ENCODE measurements at places on chromosomes 11 and 22. TPM values are rescaled to one million over a fixed set of nuclear protein-coding genes. Genes with fewer than 3 reads are reported as not detected.
A peak's percentile ranks its signal among the peaks of the same experiment; 100 is the strongest.

DNA sequence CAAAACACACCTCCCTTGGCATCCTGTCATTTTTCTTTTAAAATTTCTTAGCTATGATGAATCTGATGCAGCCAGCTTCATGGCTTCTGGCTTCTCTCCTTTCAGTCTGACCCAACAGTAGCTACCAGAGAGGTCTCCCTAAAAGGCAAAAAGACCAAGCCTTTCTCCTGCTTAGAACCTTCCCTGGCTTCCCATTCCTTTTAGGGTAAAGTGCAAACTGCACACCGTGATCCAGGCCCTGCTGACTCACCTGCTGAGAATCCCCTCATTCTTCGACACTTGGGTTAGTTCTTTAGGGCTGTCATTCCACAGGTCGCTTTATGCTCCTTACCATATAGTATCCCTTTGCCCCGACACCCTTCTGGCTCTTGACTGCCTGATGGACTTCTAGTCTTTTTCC lies 362.4 kb downstream of the MIAT start:
- no peak for DNase-seq

DNA sequence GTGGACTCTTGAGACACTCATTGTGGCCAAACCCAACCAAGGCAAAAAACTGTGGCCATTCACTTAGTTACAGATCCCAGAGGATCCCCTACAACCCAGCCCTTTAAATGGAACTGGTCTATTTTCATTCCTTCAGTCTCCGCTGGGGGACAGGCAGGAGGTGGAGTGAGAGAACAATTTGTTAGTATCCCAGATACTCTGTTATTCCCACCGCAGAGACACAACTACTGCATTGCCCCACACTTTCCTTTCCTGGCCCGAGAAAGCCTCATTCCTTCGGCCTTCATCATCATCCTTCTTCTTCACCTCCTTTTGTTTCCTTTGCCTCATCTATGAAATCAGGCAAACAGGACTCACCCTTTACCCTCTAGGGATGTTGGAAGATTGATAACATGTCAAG lies 191.1 kb downstream of the NTM start:
- no peak for DNase-seq

DNA sequence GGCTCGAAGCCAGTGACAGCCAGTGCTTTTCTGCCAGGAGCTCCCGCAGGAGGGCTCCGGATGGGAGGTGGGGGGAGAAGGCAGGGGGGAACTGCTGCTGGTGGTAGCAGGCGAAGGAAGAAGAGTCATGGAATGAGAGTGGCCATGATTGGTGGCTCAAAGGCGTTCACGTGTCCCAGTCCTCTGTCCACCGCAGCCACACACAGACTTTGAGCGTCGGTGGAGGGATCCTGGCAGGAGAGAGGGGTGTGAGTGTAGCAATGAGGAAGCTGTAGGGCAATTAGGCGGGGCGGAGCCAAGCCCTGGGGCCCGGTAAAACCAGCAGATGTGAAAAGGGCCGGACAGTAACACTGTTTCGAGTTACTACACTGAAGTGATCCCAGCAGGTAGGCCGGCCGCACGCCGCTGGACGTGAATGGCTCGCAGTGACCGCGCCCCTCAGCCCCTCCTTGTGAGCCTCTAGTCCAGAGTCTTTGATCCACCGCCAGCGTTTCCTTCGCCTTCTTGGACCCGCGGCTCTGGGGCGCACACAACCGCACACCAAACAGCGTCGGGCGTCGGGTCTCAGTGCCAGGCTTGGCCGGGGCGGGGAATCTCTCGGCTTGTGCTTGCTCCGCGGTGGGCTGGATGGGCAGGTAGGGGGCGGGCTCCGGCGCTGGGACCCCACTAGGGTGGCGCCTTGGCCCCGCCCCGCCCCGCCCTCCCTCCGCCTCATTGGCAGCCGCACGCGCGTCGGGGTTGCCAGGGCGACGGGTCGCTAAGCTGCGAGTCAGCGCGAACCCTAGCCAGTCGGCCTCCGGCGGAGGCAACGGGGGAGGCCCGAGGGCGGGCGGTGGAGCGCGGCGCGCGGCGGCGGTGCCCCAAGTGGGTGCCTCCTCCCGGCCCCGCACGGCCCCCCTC lies at the start of gene LRRC10B:
LRRC10B (plus strand) TSS at position 788 of the 900 bp plus-strand sequence. CDS start 250 bp downstream, outside the sequence.
- DNase-seq = no peak

DNA sequence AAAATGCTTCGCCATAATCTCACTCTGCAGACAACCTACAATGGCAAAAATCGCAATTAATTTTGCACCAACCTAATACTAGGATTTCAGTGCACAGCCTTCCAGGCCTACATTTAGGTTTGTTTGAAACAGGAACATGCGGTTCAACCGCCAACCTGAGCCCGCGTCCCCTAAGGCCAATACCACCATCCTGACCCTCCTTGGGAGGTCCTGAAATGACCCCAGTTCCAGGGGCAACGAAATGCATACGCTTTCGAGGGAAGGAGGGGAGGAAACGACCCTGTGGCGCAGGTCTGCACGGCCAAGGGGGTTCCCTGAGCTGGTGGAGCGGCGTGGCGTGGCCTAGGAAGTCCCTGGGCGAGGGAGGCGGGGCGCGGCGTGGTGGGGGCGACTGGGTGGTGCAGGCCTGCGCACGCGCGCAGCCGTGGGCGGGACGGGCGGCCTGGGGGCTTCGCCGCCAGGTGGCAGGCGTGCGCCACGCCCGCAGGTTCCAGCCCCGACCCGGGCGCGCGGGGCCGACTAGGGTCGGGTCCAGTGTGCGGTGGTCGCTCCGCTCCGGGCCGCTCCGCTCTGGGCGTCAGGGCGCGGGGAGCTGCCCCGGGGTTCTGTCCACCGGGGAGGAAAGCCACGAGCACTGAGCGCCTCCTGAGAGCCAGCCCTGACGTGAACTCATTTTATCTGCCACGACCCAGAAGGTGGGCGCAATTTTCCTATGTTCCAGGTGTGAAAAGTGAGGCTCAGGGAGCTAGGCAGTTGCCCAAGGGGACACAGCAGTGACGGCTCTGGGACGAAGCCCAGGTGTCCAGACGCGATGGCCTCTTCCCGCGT lies 94.1 kb downstream of the SWAP70 start:
- peak; percentile 98 for DNase-seq

- DNase-seq = no peak
Observed at GRCh38 chr11:15141381-15141780, 26.7 kb downstream of the INSC start.

DNA sequence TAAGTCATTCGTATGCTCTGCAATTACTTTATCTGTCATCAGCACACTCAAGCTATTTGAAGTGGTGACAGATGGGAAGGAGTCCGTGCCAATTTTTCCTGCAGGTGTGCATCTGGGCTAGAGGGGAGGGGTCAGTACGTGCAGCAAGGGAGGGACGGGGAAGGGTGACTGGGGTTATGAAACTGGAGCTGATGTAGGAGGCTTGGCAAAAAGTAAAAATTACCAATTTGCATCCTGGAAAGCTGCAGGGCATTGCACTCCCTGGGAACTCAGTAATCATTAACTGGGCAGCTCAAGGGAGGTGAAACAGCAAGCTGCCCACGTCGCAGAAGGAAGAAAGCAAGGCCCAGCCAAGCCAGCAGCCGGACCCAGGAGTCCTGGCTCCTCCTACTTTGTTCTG lies 87.1 kb upstream of the TMEM45B start:
- DNase-seq = no peak

GRCh38 chr22:48335442-48336139 lies 1492.1 kb downstream of the BRD1 start:
- DNase-seq = no peak

GRCh38 chr11:21465203-21465602 lies 727.7 kb upstream of the ANO5 start:
- no peak for DNase-seq

- DNase-seq = no peak
Observed at GRCh38 chr11:70668204-70669202, 270.2 kb downstream of the CTTN start.

- DNase-seq = no peak
Observed at GRCh38 chr11:118169300-118170140, 6.9 kb downstream of the SCN2B start.

GRCh38 chr11:47359586-47359985 lies 7.1 kb upstream of the MYBPC3 start:
- DNase-seq = peak; percentile 85

- DNase-seq = no peak
Observed at GRCh38 chr22:30609260-30610185, 2.5 kb downstream of the TCN2 start.

- no peak for DNase-seq
Observed at GRCh38 chr11:28107191-28107749, 686 bp downstream of the KIF18A start.

DNA sequence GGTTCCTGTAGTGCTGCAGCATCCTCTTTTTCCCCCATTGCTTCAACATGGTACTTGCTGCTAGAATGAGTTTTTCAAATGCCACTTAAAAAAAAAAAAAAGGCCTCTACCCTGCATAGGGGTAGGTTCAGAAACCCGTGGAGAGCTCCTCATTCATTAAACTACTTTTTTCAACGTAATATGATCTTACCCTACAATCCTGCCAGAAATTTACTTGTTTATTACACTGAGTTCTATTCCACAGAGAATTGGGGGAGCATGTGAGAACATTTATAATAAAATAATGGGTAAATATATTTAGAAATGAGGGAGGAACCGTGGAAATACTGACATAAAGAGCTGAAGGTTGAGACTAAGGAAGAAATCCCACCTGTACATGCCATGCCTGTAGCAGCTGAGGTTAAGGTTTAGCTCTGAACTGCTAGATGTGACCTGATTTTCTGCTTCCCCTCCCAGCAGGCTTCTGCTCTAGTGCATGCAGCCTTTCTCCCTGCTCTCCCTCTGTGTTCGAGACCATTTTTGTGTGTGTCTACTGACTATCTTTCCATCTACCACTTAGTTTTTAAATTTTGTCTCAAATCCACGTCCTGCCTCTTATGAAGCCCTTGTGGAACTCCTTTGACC lies 225.7 kb downstream of the DDX10 start:
- DNase-seq = no peak

- DNase-seq = no peak
Observed at GRCh38 chr22:38843657-38844314, at the start of gene NPTXR. NPTXR (minus strand) TSS chr22:38844028.

GRCh38 chr11:130391711-130392110 lies 36.7 kb downstream of the ADAMTS8 start:
- DNase-seq = no peak

GRCh38 chr11:25247336-25247735 lies 750.5 kb downstream of the LUZP2 start:
- DNase-seq = no peak

- DNase-seq = no peak
Observed at GRCh38 chr11:122229481-122230384, 113.7 kb upstream of the BLID start.

DNA sequence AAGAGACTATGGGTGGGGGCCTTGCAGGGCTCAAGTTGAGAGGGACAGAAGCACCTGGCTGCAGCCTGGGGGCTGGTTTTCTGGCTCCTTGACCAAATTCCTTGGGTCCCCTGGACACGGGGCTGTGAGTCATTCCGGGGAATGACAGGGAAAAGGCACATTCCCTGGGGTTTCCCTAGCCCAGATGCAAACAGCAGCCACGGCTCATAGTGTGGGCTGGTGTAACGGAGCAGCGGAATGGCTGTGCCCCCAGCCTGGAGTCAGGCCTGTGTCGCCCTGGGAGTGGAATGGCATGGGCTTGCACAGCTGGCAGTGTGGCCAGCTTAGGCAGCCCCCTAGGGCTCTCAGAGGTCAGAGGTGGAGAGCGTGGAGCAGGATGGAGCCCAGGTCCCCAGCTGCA lies 77.6 kb upstream of the KCNQ1OT1 start:
- no peak for DNase-seq

DNA sequence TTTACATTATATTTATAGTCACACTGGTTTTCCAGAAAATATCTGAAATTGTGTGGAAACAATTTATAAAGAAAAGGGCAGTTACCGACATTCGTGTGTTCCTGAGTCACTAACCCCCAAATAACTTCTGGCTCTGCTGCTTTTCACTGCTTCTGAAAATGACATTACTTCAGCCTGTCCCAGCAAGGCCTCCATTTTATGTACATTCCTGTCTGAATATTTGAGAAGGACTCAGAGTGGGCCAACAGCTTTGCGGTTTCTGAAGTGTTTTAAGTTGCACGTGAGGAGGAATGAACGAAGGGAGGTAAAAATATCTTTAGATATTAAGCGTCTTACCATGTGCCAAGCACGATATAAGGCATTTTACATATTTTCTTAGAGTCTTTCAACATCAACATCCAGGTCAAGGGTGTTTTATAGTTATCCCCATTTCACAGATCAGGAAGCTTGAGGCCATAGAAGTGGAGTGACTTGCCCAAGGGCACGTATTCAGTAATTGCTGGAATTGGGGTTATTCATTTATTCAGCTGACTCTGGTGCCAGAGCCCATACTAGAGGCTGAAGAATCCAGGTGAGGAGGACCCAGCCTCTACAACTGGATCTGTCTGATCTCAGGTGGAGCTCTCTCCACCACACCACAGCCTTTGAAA lies 30.8 kb upstream of the WNT11 start:
- no peak for DNase-seq

DNA sequence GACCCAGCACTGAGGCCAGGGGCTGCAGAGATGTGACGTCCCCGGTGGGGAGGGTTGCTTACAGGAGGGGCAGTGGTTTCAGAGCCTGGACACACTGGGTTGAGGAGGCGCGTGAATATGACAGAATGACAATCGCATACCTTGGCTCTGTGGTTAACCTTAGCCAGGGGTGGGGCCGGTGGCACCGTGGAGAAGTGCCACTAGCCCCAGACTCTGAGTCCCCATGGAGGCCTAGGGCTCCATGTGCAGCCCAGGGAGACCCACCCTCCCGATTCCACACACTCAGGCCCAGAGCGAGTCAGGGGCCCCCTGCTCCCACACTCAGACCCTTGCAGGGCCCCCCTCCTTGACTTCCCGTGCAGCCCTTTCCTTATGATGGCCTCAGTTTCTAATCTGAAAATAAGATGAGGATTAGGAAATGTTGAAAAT lies 3.6 kb upstream of the ACR start:
- peak; percentile 62 for DNase-seq

- no peak for DNase-seq
Observed at GRCh38 chr11:10564696-10565318, 3.7 kb downstream of the LYVE1 start.

- no peak for DNase-seq
Observed at GRCh38 chr11:19938169-19938856, 222.0 kb downstream of the DBX1 start.

RIC3 gene
- polyA plus RNA-seq = 32.2 TPM

MPPED2 gene
- polyA plus RNA-seq = 0.80 TPM

APOC3 gene
- polyA plus RNA-seq = not detected

GGTLC2 gene
- polyA plus RNA-seq = not detected

PKNOX2 gene
- 0.80 TPM for polyA plus RNA-seq

CHRM1 gene
- polyA plus RNA-seq = not detected

PHOX2A gene
- 0.33 TPM for polyA plus RNA-seq

OR4C15 gene
- polyA plus RNA-seq = not detected

YPEL1 gene
- polyA plus RNA-seq = 4.8 TPM

FGF3 gene
- not detected for polyA plus RNA-seq

CCDC117 gene
- 6.6 TPM for polyA plus RNA-seq

ACTN3 gene
- polyA plus RNA-seq = 0.05 TPM

DRD4 gene
- 0.43 TPM for polyA plus RNA-seq

SERPINH1 gene
- 19.0 TPM for polyA plus RNA-seq

GUCY1A2 gene
- polyA plus RNA-seq = 0.59 TPM

GLYATL1 gene
- not detected for polyA plus RNA-seq

ZNF70 gene
- 0.72 TPM for polyA plus RNA-seq

OR8D1 gene
- not detected for polyA plus RNA-seq

NXPE2 gene
- polyA plus RNA-seq = not detected

MS4A6A gene
- polyA plus RNA-seq = 197 TPM

YDJC gene
- polyA plus RNA-seq = 41.0 TPM

OR52D1 gene
- not detected for polyA plus RNA-seq

CPT1B gene
- polyA plus RNA-seq = 23.6 TPM

FXYD6 gene
- 51.4 TPM for polyA plus RNA-seq

NAALAD2 gene
- polyA plus RNA-seq = 1.2 TPM

OR4C6 gene
- not detected for polyA plus RNA-seq

DEFB131B gene
- polyA plus RNA-seq = not detected

CD151 gene
- 38.0 TPM for polyA plus RNA-seq

TMEM86A gene
- 0.98 TPM for polyA plus RNA-seq

MAJIN gene
- 0.59 TPM for polyA plus RNA-seq

Measured in spleen (tissue), 13 donors.